SW480 (cell line): ENCODE measurements at places on chromosomes 6 and 20.

DNA sequence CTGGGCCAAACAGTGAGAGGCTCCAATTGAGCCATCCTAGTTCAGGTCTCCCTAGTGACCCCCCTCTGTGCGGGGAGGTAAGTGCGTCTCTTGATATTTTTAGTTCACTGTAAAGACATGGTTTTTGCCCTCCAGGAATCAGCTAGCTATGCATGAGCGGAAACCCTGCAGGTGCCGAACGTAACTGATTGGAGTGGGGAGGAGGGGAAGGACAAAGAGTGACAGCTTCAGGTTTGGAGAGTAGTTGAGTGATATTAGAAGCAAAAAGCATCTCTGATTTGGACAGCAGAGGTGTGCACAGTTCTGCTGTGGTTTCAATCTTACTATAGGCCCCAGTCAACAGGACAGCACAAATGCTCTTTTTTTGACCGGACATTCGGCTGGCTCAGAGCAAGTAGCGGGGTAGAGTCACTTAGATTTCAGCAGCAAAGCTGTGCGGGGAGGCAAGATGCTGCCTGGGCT lies 31.8 kb downstream of the TBC1D7 start:
- no peak for DNase-seq

DNA sequence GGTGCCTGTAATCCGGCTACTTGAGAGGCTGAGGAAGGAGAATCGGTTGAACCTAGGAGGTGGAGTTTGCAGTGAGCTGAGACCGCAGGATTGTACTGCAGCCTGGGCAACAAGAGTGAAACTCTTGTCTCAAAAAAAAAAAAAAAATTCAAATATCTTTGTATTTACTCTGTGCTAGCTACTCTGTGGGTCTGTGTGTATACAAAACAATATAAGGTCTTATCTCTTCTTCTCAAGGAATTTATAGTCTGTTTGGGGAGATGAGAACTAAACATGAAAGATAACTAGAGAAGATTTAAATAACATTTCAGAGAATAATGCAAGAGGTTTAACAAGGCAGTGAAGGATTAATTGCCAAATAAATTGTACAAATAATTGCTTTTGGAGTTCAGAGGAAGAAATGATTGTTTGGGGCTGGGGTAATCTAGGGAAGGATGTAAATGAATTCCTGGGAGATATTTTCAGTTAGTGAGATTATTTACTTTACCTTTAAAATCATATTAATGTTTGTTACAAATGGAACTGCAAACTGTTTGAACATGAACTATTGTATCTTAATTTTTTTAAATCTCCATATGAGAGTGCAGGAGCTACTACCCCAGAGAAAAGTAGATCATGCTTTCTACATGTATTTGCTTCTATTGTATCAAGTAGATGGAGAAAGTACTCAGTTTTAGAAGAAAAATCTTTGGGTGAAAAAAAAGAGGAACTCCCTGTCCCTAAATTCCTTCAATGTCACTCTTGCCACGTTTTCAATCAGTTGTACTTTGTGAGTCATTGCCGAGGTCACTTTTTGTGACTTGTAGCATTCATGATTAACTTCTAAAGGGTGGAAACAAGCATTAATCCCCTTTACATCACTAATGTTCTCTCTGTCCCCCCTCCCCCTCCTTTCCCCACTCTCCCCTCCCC lies 39.0 kb downstream of the NCOA3 start:
- DNase-seq: peak; percentile 30

DNA sequence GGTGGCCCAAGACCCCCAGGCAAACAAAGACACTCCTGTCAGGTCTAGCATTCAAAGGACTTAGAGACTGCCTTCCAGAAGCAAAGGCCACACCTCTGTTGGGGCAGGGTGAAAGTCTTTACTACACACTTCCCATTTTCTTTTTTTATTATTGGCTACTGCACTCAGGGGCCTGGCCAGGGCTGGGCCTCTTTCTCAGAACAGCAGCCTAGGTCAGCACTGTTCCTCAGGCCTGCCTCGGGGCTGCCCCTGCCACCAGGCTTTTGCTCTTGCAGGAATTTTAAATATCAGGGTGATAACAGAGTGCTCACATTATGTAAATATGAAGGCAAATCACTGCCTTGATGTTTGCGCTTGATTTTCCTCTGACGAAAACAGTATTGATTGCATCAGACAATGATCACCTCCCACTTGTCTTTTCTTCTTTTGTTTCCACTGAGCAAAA lies 18.5 kb downstream of the GSTA4 start:
- no peak for DNase-seq

GRCh38 chr6:72580281-72580940 lies 41.5 kb upstream of the KCNQ5 start:
- peak; percentile 50 for DNase-seq

DNA sequence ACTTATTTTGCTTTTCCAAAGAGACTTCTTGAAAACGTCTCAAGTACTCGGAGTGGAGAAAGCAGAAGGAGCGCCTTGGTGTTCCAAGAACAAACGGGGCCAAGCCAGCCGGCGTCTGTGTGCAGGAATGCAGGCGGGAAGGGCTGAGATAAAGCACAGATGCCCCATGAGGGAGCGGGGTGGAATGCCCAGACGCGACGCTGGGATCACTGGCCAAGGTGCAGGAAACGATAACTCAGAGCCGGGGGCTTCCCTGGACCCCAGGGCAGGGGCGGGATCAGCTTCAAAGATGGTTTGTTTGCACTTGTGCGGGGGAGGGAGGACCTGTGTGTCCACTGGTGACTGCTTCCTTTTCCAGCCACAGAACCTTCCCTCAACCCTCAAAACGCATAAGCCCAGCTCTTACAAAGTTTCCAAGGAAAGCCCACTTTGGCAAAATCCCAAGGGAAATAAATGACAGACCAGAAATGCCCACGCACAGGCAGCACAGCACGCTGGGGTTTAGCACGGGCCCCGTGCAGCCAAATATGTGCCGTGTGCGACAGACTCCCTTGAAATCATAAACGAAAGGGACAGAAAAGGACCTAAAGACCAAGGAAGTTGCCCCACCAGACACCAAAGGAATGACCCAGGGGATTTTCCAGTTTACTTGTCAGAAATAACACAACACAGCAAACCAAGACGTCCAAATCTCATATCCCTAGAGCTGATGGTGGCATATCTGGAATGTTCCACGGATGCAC lies 113.9 kb downstream of the NFATC2 start:
- no peak for DNase-seq
